NCI-H2081 treated with DMSO at 0.1 percent for 48 hours (cell line): ENCODE measurements at places on chromosomes 7 and 10.

- peak; percentile 60 for DNase-seq
Observed at GRCh38 chr7:108448584-108449505, 7.4 kb downstream of the NRCAM start.

GRCh38 chr7:34501156-34501555 lies 156.9 kb upstream of the NPSR1 start:
- no peak for DNase-seq

DNA sequence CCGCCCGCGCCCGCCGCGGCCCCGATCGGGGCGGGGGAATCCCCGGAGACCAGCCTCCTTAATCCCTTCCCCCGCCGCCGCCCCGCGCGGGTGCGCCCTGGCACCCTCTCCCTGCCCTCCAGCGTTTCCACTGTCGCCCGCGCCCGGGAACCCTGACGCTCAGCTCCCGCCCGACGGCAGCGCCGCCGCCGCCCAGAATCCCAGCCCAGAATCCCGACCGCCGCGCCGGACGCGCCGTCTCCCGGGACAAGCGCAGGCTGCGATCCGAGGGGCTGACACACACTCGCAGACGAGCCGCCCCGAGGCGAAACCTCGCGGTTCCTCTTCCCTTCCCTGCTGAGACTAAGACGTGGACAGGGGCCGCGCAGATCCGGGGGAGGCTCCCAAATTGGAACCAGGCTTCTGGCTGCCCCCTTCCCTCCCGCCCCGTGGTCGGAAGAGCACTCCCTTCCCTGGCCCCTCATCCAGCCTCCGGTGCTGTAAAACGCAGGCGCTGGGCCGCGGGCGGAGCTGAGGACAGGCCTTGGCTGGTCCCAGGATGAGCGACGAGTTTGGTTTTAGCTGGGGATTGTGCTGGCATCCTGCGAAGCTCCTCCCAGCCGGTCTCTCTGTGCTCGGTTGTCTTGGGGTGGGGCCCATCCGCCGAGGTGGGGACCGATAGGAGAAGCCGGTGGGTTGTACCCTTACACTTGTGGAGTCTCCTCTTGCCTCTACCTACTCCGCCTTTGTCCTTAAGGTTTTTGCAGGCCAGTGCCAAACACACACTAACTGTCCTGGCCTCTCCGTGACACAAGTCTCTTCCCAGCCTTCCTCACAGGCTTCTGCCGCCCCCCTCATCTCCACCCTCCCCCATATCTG lies 1.1 kb downstream of the MARVELD1 start:
- DNase-seq: no peak

DNA sequence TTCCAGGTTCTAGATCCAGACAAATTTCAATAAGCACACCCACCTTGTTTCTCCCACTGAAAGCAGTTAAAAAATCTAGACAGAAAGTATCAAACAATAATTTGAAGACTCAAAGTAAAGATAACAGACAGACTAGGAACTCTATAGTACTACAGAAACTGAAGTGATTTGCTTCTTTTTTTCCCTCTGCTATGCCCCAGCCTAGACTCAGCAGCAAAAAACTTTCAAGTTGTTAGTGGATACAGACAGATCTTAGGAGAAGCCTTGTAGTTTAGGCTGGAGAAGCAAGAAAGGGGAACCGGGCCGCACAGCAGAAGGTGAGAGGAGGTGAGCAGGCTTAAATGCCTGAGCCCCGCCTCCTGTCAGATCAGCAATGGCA lies 65.1 kb downstream of the IGF2BP3 start:
- DNase-seq: no peak

- DNase-seq: no peak
Observed at GRCh38 chr10:76453997-76454396, 1022.6 kb downstream of the LRMDA start.

- no peak for DNase-seq
Observed at GRCh38 chr7:129959471-129960203, 6.9 kb upstream of the UBE2H start.

DNA sequence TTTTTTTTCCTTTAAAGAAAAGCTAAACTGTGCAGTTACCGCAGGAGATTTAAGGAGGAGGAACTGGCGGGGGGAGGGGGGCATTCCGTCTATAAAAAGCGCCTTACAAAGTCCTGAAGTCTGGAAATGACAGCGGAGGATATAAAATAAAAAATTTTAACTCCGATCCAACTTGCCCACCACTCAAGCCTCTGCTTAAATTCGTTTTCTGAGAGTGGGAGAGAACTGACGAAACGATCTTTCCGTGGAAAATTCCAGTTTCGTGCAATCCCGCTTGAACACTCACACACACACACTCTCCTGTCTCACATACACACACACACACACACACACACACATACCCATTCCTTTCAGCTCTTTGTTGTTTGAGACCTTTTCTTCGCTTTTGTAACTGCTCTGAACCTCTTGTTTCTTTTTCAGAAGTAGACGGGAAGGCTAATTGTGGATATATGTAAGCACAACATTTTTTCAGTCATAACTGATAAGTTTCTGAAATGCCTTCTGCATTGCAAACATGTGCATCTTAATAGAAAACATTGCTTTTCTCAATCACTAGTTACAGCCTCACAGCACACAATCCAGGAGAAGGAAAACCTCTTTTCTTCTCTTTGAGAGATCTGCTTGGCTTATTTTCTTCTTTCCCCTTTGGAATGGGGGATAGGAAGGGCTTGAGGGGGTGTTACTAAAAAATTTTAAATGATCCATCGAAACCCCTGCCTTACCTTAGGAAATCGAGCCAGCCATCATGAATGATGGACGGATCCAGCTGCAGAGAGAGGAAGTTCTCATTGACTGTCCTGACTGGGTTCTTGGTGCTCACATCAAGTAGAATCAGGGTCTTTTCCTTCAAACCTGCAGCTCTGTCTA lies 628 bp downstream of the HPSE2 start:
- DNase-seq: no peak

- no peak for DNase-seq
Observed at GRCh38 chr10:119784340-119785067, 58.7 kb downstream of the INPP5F start.
